ENCODE measurements at places on chromosomes 11 and 22.

DNA sequence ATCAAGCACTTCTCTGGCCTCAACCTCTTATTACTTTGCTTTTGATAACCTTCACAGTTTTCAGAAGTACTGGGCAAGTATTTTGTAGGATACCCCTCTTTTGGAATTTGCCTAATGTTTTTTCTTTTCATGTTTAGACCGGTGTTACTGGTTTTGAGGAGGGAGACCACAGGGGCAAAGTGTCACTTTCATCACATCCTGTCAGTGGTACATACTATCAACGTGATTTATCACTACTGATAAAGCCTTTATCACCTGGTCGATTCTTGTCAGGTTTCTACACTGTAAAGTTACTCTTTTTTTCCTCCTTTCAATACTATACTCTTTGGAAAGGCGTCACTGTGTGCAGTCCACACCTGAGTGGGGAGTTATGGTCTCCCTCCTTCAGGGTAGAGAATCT is 26.7 kb downstream of the QSER1 start:
- no peak for DNase-seq

DNA sequence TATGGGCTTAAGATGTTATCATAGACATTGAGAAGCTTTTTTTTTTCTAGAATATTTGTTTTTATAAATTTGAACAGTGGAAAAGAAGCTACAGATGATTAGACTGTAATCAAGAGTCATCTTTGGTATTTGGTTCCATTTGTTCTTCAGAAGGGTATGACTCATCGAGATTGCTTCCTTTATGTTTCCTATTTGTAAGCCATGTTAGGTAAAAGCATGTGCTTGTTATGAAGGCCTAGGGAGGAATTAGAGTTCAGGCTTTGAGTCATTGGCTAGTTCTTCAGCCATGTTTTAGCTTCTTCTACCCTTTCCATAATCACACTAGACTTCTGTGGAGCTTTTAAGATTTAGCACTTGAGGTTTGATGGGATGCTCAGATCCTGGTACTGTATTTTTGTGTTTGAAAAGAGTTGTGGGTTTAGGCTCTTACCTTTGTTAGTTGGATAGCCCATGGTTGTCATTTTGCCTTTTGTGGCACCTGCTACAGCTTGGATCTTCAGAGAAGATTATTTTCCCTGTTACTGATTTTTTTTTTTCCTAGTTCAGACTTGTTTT is 44.3 kb downstream of the POLD3 start:
- DNase-seq, result no peak

DNA sequence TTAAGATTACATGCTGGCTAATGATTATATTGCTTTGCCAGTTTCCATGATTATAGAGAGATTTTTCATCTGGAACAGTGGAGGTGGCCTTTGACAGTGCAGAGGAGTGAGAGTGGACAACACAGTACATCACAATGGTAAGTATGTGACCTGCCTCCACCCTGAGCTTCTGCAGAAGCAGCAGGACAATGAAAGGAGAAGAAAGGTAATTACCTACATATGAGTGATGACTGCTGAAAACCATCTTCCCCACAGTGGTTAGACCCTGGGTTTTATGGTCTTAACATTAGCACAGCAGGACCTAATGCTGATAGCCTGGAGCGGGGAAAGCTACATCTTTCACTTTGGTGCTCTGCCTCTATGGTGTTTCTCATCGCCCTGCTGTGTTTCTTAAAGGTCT is 454.7 kb upstream of the DDI1 start:
- DNase-seq, result no peak

DNA sequence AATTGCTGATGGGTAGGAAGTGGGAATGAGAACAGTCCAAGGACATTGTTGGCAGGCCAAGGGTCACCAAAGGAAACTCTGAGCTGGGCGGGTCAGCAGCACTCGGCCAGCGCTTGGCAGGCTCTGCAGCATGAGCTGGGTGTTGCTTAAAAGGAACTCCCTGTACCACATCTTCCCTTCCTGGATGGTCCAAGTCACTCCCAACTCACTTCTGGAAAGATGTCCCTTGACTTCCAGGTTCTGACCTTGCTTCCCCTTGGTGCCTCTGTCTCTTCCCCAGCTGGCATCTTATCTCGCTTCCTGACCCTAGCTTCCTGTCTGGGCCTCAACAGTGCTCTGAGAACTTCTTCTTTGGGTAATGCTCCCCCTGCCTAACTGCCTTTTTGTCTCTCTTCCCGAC is 24.8 kb upstream of the SWAP70 start:
- DNase-seq, result no peak

- peak; percentile 90 for DNase-seq
These were observed 473.7 kb upstream of the ISX start for GRCh38 chr22:34592123-34592740.

- DNase-seq, result no peak
These were observed 62.9 kb downstream of the SMCO4 start for GRCh38 chr11:93480256-93480655.
